CD4-positive, alpha-beta T cell treated with Interleukin-6 at 100 ng/mL for 8 hours (primary cell): ENCODE measurements at places on chromosomes 16 and 17.

GRCh38 chr17:62666801-62667591, 39.5 kb downstream of the MRC2 start:
- no peak for DNase-seq

DNA sequence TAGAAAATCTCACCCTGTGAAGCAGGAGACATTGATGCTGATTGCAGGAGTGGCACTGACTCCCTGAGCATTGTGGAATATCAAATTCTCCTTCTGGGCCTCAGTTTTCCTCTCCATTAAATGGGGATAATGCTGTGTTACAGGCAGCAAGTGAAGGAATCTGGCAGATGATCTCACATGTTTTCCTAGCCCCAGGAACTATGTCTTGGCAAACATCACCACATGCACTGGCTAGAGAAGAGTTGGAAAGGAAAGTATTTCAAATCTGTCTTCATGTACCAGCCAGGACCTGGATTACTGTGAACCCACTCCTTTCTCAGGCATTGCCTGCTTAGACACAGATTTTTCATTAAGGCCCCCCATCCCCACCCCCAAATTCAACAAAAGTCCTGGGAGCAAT, 13.6 kb upstream of the CCL8 start:
- DNase-seq: no peak

DNA sequence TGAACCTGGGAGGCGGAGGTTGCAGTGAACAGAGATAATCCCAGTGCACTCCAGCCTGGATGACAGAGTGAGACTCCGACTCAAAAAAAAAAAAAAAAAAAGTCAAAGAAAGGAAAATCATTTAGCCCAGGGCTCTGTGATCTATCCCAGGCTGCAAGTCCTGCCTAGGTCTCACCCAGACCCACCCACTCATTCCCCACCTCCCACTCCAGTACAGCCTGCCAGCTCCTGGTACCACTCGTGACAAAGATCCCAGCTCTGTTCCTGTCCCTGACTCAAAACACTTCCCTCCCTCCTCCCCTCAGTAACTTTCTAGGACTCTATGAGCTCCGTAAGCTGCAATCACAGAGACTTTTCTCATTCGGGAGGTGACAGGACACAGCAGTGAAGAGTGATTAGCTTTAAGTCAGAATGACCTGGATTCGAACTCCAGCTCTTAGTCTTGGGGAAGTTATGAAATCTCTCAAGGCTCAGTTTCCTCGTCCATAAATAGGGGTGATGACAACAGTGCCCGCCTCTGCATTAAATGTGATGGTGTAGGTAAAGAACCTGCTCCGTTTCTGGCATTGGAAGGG, 28.0 kb upstream of the MRPS23 start:
- no peak for DNase-seq

DNA sequence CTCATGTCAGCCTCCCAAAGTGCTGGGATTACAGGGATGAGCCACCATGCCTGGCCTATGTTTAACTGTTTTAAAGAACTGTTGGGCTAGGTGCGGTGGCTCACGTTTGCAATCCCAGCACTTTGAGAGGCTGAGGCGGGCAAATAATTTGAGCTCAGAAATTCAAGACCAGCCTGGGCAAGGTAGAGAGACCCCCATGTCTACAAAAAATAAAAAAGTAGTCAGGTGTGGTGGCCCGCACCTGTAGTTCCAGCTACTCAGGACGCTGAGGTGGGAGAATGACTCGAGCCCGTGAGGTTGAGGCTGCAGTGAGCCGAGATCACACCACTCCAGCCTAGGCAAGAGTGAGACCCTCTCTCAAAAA, 1.9 kb upstream of the ITGAL start:
- no peak for DNase-seq

DNA sequence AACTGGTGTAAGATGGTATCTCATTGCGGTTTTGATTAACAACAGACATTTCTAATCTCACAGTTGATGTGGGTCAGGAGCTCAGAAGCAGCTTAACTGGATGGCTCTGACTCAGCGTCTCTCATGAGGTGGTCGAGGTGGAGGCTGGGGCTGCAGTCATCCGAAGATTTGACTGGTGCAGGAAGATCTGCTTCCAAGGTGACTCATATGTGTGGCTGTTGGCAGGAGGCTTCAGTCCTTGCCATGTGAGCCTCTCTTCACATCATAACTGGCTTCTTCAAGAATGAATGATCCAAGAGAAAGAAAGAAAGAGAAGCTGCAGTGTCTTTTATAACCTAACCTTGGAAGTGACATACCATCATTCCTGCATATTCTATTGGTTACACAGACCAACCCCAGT, 376.1 kb downstream of the SEC14L1 start:
- DNase-seq: no peak

DNA sequence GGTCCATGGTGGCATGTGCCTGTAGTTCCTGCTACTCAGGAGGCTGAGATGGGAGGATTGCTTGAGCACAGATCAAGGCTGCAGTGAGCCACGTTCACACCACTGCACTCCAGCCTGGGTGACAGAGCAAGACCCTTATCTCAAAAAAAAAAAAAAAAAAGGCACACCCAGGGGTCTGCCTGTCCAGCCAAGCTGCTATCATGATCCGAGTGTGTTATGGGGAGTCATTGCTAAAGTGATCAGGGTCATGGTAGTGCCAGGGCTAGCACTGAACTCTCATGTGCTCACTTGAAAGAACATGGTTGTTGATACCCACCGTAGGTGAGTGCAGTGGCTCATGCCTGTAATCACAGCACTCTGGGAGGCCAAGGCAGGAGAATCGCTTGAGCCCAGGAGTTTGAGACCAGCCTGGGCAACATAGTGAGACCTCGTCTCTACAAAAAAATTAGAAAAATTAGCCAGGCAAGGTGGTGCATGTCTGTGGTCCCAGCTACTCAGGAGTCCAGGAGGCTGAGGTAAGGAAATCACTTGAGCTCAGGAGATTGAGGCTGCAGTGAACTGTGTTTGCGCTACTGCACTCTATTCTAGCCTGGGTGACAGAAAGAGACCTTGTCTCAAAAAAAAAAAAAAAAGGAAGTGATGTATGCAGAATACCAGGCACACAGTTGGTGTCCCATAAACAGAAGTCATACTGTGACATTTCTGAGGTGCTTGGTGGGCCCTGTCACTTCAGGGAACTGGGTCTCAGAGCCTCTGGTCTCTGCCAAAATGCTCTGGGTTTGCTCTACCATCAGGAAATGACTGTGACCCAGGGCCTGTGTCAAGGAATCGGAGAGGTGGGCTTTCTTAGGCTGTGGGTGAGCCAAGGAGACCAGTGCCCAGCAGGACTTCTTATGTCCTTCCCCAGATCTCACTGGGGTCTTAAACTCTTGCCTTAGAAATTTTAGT, 2.2 kb downstream of the PRM1 start:
- DNase-seq: no peak

DNA sequence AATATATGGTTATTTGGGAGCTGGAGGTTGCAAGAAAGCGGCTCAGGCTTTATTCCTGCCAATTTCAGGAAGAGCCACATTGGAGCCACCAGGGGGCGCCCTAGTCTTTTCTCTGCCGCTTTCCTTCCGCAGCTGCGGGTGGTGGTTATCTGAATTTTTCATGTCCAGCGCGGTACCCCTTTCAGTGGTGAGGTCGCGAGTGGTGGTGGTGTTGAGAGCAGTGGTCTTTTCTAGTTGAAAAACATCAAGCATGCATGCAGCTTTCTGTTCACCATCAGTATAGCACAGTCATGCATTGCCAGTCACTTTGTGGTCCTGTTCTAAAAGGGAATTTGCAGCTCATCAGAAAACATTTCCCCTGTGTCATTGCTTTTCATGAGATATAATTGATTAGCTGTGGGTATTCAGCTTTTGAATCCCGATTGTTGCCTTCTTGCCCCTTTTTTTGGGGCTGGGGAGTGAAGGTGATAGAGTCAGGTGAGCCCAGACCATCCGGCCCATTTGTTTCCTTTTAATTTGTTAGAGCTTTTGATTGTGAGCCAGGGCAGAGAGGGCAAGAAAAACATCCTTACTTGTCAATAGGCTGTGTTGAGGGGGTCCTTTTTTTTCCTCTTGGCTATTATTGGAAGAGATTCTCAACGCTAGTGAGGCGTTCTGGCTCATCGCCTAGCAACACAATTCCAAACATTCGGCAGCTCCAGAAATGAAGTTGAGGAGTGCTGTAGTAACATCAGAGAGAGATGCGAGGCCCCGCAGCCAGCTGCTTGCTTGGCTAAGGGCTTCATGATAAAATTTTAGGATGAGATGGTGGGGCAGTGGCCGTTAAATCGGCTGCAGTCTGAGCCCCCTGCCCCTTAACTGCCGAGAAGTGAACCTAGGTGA, 119.0 kb downstream of the SNX29 start:
- peak; percentile 60 for DNase-seq

- DNase-seq: no peak
Observed at GRCh38 chr17:13272296-13272695, 254.5 kb upstream of the ELAC2 start.

DNA sequence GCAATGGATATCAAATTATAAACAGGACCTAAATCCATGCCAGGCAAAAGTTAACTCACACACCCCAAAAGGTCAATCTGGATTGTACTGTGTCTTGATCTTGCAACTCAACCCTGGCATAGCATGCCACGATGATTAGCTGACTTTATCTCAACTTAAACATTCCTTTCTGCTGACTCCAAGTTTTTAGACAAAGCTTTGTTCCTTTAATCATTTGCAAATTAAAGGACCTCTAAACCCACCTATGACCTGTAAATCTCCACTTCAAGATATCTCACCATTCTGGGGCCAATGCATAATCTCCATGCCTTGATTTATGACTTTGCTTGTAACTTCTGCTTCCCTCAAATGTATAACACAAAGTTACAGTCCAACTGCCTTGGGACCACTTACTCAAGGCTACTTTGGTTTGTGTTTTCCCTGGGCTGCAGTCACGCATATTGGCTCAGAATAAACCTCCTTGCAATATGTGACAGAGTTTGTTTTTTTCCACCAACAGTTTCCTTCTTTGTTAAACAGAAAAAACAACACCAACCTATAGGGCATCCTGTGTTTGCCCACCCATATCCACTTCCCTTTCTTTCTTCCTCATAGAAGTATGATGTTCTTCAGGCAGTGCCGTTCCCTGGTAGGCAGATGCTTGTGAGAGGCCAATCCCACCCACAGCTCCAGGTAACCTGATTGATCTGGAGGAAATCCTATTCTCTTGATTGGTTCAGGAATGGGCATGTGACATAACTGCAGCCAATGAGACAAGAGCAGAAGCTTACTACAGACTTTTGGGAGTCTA, 390.6 kb upstream of the ERCC4 start:
- DNase-seq: no peak
